Dermis microvascular lymphatic vessel endothelial cell (primary cell): ENCODE measurements at places on chromosomes 16 and 17. TPM values are rescaled to one million over a fixed set of nuclear protein-coding genes. Genes with fewer than 3 reads are reported as not detected.
A peak's percentile ranks its signal among the peaks of the same experiment; 100 is the strongest.

DDX19B gene
- 22.5 and 26.0 TPM in 2 replicates for total RNA-seq

GAA gene
- 5.9 and 30.7 TPM in 2 replicates for total RNA-seq

DNA sequence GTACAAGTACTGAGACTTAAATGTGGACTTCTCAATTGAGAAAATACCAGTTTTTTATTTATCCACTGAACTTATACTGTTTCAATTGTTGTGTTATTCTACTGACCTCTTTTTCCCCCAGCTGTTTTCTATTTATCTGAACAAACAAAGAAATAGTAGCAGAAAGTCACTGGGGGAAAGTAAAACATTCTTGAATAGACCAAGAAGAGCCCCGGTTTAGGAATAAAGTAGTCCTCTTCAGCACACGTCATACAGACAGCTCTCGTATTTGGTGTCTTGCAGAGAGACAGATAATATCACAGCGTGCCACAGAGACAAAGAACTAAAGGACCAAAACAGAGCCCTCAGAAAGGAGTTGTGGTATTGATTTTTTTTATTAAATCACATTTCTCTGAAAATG is 1159.1 kb upstream of the CDH8 start:
- no peak for DNase-seq

- DNase-seq, result no peak
These were observed 418.6 kb downstream of the TOX3 start for GRCh38 chr16:52128361-52128760.

- DNase-seq, result no peak
These were observed 102.2 kb downstream of the HIC1 start for GRCh38 chr17:2157081-2157480.

DNA sequence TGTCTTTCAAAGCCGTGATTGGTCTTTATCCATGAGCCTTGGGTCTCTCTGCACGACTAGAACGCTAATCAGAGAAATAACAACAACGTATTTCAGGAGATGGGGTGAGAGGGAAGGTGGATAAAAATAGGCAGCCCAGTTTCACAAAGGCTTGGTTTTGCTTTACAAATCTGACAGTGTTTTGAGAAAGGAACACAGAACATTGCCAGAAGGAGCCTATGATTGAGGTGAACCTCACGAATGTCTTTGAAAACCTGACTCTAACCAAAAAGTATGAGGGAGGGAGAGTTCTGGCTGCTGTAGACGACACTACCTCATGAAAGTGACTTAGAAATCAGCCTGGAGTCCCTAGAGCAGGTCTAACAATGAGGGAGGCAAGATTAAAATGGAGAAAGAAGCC is 38.0 kb upstream of the NOL11 start:
- no peak for DNase-seq

NAT9 gene
- total RNA-seq, result 17.7 and 31.4 TPM in 2 replicates

DNA sequence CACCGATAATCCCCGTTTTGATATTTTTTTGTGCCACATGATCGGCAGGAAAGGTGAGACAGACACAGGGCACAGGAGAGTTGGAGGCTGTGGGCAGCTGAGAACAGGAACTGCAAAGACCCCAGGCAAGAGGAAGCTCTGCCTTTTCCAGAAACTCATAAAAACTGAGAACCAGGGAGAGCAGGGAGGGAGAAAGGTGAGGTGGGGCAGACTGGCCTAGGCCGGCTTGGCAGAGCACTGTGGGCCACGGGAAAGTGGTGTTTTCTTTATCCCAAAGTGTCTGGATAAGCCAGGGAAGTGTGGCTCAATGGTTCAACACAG is 11.8 kb upstream of the AXIN2 start:
- DNase-seq, result no peak

MLKL gene
- 9.6 and 14.4 TPM in 2 replicates for total RNA-seq

DNA sequence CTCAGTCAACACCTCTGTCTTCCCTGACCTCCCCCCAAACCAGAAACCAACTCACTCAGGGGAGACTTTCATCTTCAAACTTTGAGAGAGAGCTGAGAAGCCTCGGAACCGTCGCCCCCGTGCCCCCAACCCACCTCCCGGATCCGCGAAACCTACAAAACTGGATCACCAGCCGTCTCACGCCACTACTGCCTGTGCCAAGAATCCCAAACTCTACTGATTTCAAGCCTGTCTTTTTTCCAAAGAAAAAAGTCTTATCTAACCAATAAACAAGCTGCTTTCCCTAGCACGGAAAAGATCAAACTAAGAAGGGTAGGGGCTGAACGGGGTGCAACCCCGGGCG is 2.0 kb downstream of the AXIN2 start:
- DNase-seq, result no peak

- no peak for DNase-seq
These were observed 19.3 kb downstream of the POLR3K start for GRCh38 chr16:33877-34647.

- DNase-seq, result no peak
These were observed 117.6 kb upstream of the HAS3 start for GRCh38 chr16:68987734-68988457.

CCL11 gene
- total RNA-seq, result not detected in 2 replicates

GRCh38 chr17:15884731-15885130 is 60.2 kb upstream of the ADORA2B start:
- DNase-seq, result no peak

- DNase-seq, result no peak
These were observed 31.3 kb downstream of the SMIM36 start for GRCh38 chr17:55479903-55480302.

DNA sequence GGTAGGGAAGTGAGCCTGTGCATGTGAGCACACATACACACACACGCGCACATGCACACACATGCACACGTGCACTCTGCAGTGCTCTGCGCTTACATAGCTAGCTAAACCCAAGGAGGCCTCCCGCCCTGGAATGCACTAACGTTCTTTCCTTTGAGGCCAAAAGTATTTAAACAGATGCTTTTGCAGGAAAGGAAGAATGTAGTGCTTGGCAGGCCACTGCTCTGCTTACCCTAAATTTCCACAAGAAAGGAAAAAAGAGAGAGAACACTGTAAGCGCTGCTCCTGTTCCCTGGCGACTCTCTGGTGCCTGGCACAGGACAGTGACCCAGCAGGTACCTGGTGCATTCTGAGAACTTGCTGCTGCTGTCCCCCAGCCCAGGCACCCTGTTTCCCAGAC is 31.3 kb upstream of the MRPS23 start:
- no peak for DNase-seq

DNA sequence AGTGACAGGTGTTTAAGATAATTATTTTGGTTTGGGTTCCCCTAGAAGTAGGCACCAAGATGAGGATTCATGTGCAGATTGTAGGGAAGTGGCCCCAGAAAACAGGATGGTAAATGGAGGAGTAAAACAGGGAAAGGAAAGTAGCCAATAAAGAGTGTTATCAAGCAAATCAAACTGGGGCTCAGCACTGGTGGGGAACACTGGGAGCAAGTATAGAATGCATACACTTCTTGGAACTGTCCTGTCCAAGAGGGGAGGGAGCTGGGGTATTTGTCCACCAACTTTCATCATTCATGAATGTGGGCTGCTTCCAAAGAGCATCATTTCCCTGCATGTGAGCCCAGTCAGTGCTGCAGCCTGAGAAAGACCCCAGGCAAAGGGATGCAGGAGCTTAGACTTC is 215.7 kb upstream of the IRX5 start:
- no peak for DNase-seq

- peak; percentile 54 for DNase-seq
These were observed at the start of gene ABCC1 for GRCh38 chr16:15949210-15950160. TSS of gene ABCC1 (plus strand) at chr16:15949616. CDS start at chr16:15949752, 136 bp downstream.

GRCh38 chr17:73513426-73513825 is 130.8 kb downstream of the SDK2 start:
- DNase-seq, result no peak

DNA sequence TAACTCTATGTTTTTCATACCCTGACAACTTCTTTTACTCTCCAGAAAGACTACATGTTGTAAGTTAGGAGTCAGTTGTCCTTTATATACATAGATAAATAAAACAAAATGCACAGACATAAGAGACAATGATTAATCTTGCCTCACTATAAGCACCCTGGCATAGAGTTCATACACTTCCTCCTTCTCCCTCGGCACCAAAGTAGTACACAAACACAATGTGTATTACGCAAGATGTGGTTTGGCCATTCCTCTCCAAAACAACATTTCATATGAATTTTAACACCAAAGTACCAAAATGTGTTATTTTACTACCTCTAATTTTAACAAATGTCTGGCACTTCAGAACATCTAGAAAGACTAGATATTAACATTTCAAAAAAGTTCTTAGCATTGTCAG is 17.2 kb upstream of the SLFN11 start:
- DNase-seq, result no peak
